ENCODE measurements at places on chromosomes 7 and 10.

GRCh38 chr7:153030976-153031375, 271.4 kb downstream of the ACTR3B start:
- DNase-seq, result no peak

- DNase-seq, result no peak
Measured at GRCh38 chr10:104842704-104843103, 201.6 kb downstream of the SORCS3 start.

DNA sequence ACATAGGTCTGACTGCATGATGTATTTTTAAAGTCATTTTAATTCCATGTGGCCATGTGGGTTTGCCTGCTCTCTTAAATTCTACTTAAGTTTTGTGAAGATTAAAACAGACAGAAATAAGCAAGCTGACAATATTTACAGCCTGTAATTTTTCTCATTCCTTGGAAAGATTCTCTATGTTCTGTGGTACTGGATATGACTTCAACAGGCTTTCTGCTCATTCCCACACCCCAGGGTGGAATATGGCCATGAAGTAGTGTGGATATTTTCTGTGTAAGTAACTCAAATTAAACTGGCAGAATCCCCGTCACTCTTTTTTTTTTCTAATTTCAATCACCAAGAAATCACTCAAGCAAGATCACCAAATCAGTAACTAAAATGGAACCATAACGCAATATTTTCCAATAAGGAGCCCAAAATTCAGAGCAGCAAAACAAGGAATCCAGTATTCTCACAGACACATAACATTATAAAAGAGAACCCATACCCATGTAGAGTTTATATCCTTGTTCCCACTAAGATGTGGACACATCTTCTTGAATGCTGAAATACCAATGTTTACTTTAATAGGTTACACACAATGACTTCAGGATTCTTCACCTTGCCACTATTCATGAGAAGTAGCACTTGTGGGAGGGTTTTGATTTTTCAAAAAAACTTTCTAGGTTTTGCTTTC, 5.7 kb downstream of the HOXA5 start:
- DNase-seq, result no peak

GRCh38 chr7:144474800-144475615, 71.5 kb upstream of the NOBOX start:
- no peak for DNase-seq

- peak; percentile 21 for DNase-seq
Measured at GRCh38 chr10:42754155-42755027, 28.2 kb upstream of the BMS1 start.

DNA sequence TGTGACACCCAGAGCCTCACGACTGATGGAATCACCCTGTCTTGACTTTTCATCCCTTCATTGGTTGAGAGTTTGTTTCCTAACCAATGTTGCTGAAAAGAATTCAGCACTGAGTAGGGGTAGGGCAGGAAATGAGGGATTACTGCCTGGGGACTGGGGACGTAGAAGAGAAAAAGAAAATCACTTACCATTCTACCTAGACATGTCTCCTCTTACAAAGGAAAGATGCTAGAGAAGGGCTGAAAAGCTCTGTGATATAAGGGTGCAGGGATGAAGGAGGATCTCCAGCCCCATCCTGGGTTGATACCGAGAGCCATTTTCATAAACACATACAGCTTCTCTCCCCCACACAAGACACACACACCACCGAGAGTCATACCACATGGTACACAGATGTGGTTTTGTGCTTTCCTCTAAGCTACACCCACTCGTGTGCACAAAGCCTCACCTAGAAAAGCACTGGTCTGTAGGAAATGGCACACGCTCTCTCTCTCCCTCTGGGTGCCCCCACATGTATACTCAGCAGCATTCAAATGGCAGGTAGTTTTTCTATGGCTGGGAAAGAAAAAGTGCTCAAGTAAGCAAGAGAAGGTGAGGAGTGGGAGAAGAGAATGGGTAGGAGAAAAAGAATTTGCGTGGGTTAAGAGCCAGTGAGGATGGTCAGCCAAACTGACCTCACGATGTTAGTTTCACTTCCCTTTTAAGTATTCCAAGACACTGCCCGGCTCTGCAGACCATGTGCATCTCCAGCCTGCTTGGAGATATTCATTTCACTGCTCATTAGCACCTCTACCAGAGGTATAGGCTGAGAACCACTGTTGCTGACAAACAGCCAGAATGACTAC, 85.8 kb downstream of the CALD1 start:
- peak; percentile 38 for DNase-seq

- no peak for DNase-seq
Measured at GRCh38 chr10:125037145-125037877, 95.4 kb downstream of the ZRANB1 start.

DNA sequence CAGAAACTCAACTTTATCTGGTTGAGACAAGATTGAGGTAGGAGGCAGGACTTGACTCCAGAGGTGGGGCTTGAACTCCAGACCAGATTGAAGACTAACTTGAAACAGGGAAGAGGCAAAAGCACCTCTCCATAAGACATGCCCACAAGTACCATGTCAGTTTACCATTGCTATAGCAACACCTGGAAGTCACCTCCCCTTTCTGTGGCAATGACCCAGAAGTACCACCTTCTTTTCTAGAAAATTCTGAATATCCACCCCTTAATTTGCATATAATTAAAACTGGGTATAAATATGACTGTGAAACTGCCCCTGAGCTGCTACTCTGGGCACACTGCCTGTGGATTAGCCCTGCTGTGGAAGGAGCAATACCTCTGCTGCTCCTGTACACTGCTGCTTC, 4.9 kb upstream of the TOMM7 start:
- no peak for DNase-seq

DNA sequence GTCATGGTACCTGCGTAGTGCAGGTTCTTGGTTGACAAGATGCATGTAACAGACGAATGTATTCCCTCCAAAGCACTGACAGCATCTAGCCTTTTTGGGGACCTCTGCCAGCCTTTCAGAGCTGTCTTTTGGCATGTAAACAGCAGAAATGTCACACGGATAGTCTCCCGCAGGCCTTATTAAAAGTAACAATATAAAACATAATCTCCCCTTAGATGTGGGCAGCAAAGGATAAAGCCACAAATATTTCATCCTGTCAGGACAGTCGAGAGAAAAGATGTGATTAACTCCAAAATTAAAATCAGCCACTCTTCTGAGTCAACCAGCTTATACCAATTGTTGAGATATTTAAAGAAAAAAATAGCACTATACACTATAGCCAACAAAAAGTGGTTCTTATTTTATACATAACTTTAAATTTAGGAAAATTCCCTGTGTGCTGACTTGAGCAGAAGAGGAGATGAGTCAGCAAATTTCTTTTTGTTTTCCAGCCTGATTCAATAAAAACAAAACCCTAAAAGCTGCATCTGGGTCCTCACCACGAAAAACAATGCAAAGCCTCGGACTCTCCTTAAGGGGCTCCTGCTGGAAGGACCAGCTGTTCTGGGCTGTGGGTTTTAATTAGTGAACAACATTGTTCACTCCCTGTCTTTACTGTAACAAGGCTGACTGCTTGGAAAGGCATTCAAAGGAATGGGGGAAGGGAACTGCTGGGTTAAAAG, 240.2 kb downstream of the ADAM12 start:
- no peak for DNase-seq

- no peak for DNase-seq
Measured at GRCh38 chr7:43766564-43766963, 8.1 kb downstream of the BLVRA start.

- DNase-seq, result no peak
Measured at GRCh38 chr10:62243647-62243997, 25.0 kb downstream of the RTKN2 start.

DNA sequence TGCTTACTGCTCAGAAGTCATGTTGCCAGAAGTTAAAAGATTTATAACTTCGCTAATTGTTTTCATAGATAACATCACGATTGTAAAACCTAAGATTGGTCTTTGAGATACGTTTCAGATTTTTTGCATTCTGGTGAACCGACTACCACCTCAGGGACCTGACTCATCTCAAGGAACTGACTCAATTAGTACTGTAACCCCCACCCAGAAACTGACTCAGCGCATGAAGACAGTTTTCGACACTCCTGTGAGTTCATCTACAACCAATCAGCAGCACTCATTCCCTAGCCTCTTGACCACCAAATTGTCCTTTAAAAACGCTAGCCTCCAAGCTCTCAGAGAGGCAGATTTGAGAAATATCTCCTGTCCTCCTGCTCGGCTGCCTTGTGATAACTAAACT, 72.3 kb downstream of the ELMO1 start:
- DNase-seq, result peak; percentile 71

DNA sequence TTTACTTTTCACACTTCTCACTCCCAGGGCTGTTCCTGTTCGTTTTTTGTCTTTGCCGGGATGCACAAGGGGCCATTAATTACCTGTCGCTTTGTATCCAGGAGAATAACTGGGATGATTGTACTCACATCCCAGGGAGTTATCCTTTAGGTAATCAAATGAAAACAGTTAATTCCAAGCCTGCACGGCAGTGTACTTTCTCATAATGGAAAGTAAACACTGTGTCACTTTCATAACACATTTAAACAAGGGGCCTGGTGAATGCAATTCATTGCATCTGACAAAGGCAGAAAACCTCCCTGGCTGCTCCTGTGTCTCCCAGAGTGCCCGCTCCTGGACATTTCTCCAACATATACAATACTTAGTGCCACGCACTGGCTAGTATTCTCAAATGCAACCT, 138.7 kb upstream of the CELF2 start:
- no peak for DNase-seq

DNA sequence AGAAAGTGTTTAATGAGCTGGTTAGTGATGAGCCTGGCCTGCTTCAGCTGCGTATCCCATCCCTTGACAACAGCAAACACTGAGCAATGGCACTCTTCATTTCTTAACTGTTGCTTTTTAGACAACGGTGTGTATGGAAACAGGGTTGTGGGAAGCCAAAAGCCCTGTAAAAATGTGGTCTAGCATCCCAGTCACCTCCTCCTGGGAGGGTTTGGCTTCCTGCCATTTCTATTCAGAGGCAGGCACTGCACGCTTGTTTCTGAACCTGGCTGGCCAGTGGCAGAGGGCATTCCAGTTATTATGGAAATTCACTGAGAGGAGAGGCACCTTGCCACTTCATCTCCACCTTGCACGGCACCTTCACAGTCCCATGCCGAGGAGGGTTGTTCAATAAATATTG, 123.0 kb upstream of the ADARB2 start:
- no peak for DNase-seq

- DNase-seq, result no peak
Measured at GRCh38 chr10:24866604-24867583, 85.5 kb downstream of the PRTFDC1 start.

- DNase-seq, result no peak
Measured at GRCh38 chr10:33240258-33240657, 94.2 kb downstream of the NRP1 start.

DNA sequence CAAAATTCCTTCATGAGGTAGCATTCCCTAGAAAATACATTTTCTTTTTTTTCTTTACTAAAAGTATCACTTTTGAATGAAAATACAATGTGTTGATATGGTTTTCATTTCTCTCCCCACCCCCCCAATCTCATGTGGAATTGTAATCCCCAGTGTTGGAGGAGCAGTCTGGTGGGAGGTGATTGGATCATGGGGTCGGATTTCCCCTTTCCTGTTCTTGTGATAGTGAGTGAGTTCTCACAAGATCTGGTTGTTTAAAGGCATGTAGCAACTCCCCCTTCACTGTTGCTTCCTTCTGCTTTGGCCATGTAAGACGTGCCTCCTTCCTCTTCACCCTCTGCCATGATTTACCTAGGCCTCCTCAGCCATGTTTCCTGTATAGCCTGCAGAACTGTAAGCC, 790.3 kb upstream of the KCND2 start:
- DNase-seq, result no peak

DNA sequence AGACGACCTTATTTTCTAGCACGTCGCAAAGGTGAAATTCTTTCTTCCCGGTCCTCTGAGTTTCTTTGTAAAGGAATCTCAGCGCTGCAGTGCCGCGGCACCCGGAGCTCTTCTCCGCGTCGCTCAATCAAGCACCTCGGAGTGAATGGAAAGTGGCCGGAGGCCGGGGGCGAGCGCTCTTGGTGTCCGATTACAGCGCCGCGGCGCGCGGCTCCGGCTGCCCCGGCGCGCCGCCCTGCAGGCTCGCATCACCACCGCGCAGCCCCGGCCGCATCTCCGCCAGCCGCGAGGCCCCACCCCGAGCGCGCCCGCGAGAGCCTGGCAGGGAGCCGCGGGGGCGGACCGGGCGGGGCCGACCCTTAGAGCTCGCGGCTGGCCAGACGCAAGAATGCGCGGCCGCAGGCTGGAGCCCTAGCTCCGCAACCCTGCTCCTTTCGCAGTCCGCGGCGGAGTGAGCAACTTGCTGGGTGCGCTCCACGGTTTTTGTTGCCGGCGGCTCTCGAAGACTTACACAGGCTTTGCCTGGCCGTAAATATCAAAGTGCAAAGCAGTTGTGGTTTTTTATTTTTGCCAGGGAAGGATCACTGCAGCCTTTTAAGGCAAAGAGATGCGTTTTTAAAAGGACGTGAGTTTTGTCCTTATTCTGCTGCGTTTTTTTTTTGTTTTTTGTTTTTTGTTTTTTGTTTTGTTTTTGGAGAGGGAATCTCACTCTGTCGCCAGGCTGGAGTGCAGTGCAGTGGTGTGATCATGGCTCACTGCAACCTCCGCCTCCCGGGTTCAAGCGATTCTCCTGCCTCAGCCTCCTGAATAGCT, at the start of gene SEMA3C:
TSS of gene SEMA3C (minus strand) at position 143 of the 813 bp plus-strand sequence. CDS start 2,270 bp downstream, outside the sequence.
- DNase-seq, result peak; percentile 1

GRCh38 chr7:11317766-11318165, 344.1 kb downstream of the PHF14 start:
- DNase-seq, result no peak

- no peak for DNase-seq
Measured at GRCh38 chr10:19904202-19904661, 88.0 kb downstream of the PLXDC2 start.

DNA sequence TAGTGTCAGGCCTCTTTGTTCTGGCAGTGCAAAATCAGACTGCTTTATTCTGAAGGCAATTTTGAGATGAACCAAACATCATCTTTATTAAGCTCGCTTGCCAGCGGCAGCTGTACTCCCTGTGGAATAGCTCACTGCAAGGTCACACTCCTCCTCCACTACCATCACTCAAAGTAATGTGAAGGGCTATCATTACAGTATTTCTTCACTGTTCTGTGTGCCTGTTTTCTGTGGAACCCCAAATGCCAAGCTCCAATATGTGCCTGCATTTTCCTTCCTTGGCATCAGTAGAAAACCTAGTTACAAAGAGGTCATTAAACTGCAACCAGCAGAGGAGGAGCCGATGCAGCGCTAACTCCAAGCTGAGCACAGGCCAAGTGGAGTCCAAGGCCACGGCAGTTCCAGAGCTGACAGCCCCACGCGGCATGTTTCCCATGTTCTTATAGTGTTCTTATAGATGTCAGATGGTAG, 21.4 kb downstream of the BCCIP start:
- DNase-seq, result no peak

- DNase-seq, result peak; percentile 48
Measured at GRCh38 chr10:79137826-79138225, 69.1 kb downstream of the ZMIZ1 start.

DNA sequence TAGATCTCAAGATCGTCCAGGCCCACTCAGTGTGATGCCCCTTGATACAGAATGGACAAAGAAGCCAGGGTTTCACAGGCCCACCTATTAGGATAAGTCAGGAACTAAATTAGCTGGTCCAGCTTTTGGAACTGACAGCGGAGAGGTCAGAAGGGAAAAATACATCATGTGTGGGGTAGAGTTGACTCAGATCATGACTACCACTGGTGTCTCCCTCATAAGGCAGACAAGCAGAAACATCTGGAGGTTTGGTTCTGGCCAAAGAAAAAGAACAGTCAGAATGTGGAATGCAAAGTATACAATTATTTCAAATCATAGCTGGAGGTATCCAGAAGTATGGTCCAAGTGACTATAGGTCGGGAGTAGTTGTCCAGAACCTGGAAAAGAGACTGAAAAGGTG, 621.1 kb upstream of the CELF2 start:
- DNase-seq, result no peak

- no peak for DNase-seq
Measured at GRCh38 chr10:72228318-72228751, 12.3 kb upstream of the ASCC1 start.

Measured in stimulated activated CD4-positive, alpha-beta T cell treated with anti-CD3 and anti-CD28 coated beads, Interleukin-1b, Interleukin-23, amount 100 ng/mL, for 48 hours (primary cell).